ENCODE measurements at places on chromosomes 13 and 19.

DNA sequence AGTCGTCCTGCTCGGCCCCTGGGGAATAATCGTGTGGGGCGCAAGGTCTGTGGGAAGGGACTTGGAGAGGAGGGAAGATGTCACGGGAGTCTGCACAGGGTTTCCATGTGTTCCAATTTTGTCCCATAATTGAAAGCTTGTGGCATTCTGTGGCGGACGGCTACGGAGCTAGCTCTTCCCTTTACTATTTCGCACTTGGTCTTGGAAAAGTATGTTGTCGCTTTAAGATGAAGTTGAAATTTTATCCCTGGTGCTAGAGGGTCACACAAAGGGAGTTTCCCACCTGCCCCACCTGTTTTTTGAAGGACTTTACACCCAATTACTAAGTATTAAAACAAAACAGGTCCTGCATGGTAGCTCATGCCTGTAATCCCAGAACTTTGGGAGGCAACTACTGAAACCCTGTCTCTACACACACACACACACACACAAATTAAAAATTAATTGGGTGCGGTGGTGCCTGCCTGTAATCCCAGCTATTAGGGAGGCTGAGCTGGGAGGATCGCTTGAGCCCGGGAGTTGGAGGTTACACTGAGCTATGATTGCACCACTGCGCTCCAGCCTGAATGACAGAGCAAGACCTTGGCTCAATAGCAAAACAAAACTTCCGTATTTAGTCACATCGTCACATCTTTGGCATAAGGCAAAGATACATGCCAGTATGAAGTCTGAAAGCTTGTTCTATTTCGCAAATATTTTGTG lies 967 bp upstream of the TPT1 start:
- peak; percentile 64 for DNase-seq

DNA sequence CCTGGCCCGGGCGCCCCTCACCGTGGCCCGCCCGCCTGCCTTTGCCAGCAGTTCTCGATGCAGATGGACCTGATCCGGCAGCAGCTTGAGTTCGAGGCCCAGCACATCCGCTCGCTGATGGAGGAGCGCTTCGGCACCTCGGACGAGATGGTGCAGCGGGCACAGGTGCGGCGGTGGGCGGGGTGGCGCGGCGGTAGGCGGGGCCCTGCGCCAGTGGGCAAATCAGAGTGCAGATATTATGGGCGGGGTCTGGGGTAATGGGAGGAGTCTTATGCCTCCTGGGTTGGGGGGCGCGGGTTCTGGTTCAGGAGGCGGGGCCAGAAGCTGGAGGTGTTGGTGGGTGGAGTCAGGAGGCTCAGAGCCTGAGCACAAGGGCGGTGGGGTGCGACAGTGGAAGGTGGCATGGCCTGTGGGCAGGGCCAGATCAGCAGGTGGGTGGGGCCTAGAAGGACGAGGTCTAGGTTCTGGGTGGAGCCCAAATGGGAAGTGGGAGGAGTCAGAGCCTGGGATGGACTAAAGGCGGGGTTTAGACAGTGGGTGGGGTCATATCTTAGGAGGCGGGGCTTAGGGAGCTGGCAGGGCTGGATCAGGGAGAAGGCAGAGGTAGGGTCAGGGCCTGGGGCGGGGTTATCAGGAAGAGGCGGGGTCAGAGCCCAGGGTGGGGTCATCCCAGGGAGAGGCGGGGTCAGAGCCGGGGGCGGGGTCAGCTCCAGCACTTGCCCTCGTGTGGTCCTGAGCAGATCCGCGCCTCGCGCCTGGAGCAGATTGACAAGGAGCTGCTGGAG lies 5.6 kb downstream of the APC2 start:
- DNase-seq = peak; percentile 51

GRCh38 chr19:29971648-29972047 lies 29.6 kb downstream of the URI1 start:
- DNase-seq = no peak

- DNase-seq = peak; percentile 14
These were observed 5.4 kb upstream of the JSRP1 start for GRCh38 chr19:2261438-2262172.

DNA sequence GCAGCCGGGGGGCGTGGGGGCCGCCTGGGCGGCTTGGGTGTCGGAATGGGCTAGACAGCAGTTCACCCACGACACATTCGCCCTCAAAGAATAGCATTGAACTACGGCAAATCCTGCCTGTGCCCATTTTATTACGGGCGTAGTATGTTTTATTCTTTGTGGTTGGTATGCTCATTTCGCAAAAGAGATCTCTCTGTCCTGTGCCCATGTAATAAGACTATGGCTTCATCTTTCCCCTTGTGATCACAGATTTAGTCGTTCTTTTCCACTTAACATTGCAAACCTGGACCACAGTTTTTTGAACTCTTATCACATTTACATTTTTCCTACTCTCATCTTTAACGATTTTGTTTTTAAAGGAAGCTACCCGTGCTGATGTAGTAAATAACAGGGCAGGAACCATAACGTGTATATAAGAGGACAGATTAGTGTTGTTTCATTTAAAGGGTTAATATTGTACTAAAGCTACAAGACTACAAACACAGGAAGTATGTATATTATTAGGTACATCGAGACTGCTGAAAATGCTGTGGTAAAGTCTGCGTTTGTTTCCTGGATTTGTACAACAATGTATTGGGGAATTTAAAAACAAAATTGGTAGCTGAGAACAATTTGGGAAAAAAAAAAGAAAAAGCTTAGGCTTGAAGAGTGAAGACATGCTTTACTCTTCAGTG lies 3.2 kb upstream of the MYCBP2 start:
- DNase-seq = no peak

DNA sequence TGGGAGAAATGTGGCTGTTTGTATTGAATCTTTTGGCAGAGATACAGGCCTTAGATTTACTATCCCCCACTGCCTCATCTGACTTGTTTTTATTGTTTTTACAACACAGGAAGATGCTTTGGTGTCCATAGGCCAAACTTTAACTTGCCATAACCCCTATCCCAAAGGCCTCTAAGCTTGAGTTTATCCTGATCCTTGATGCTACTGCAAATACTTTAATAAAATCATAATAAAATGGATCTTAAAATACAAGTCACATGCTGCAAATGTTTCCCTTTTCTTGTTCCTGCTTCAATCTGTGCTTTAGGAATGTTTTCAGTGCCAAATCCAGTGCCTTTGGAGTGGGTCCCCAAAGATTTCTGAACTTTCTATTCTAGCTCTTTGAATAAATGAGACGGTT lies 770.6 kb downstream of the DACH1 start:
- no peak for DNase-seq

DNA sequence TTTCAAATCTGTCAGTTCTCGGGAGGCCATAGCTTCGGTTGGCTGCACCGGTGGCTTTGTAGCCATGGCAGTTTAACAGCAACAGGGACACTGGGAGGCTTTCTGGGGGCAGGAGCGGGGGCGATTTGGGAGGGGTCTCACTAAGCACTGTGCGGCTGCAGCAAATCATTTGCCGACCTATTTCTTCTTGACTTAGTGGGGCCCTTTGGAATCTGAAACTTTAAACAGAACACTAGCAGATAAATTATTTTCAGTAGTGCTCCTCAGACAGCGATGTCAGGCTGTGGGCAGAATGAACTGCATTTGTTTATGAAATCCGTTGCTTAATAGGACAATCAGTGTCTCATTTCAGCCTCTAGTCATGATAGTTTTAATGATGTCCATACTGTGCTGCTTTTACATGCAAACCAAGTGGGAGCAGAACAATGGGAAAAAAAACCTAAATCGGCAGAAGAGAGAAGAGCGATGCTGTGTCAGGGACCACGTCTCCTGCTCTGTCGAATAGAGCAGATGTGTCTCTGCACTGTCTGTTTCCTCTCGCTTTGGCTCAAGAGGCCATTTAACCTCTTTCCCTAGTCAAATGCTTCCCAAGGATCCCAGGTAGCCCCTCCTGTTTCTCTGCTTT lies 211.9 kb downstream of the OLFM4 start:
- no peak for DNase-seq

- DNase-seq = no peak
These were observed 628.8 kb downstream of the SLITRK6 start for GRCh38 chr13:85170372-85170771.

DNA sequence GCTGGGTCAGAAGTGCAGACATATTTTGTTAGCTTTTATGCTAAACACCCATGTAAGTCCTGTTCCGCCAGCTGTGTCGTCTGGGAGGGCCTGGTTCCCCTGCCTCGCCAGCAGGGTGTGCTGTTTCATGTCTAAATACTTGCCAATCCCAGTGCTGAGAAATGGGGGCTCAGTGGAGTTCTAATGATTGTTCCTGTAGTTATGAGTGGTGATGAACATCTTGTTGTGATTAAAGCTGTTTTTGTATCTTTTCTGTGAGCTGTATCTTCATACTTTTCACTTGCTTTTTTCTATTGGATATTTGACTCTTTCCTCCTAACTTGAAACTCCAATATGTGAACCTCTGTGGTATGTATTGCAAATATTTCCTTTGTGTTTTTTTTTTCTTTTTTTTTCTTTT lies 32.7 kb downstream of the KDM4B start:
- DNase-seq = peak; percentile 32

- no peak for DNase-seq
These were observed 59.1 kb upstream of the TNFRSF19 start for GRCh38 chr13:23510979-23511735.

DNA sequence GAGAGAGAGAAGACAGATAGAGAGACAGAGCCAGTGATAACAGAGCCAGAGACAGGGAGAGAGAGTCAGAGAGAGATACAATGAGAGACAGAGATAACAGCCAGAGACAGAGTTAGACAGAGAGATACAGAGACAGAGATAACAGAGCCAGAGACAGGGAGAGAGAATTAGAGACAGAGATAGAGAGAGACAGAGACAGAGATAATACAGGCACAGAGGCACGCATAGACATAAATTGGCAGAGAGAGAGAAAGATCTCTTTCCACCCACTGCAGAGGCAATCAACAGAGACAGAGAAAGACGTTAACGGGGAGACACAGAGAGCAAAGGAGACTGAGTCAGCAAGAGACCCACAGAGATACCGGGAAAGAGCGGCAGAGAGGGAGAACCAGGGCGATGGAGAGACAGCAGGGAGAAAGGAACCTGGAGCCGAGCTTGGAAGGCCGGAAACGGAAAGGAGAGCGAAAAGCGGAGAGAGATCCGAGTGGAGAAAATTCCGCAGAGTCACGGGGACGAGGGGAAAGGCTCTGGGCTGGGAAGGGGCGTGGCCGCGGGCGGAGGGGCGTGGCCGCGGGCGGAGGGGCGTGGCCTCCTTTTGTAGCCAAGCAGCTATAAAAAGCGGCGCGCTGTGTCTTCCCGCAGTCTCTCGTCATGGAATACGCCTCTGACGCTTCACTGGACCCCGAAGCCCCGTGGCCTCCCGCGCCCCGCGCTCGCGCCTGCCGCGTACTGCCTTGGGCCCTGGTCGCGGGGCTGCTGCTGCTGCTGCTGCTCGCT lies at the start of gene TNFSF9:
TSS of gene TNFSF9 (plus strand) at position 641 of the 777 bp plus-strand sequence. CDS start at position 652, 11 bp downstream.
- DNase-seq = peak; percentile 72

DNA sequence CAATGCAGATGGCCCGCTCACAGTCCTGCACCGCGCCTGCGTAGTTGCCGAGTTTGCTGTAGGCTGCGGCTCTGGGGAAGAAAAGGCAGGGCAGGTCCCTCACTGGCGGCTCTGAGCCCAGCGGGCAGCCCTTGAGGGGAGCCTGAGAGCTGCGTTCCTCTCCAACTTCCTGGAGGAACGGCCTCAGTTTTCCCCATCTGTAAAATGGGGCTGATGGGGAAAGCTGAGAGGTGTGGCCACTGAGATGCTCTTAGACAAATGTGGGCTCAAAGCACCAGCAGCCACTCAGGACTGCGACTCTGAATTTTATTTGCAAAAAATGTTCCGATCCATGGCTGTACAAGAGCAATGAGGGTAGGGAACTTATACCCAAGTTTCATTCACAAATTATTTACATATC lies 19.4 kb downstream of the SGTA start:
- DNase-seq = no peak

DNA sequence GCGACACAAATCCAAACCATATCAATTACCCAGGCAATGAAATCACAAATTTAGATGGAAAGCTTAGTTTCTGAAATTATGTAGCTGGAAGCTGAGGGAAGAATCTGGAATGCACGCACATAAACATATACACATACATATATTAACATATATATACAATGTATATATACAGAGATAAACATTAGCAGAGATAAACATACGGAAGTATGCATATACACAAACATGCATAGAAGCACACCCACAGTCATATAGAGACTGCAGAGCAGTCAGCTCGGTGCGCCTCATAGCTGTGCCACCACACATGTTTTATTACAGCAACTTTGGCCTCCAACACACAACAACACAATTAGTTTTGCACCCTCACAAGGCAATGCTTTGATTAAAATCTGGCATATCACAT lies 288.1 kb downstream of the TEX29 start:
- no peak for DNase-seq

DNA sequence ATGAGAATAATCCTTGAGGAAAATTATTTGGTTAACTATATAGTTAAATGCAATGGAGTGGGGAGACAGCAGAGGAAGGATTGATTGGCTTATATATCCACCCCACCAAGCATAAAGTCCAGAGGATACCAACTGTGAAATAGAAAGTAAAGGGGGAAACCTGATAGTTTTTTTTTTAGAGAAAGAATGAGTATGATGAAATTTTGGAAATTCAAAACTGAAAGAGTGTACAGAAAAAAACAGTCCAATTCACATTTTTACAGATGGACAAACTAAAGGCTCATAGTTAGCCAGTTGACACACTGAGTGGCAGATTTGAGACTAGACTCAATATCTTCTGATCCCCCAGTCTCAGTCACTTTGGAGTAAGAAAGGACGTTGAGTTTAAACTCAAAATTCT lies 51.1 kb downstream of the FNDC3A start:
- DNase-seq = no peak

- no peak for DNase-seq
These were observed 5.7 kb downstream of the AP1M1 start for GRCh38 chr19:16203256-16204004.

DNA sequence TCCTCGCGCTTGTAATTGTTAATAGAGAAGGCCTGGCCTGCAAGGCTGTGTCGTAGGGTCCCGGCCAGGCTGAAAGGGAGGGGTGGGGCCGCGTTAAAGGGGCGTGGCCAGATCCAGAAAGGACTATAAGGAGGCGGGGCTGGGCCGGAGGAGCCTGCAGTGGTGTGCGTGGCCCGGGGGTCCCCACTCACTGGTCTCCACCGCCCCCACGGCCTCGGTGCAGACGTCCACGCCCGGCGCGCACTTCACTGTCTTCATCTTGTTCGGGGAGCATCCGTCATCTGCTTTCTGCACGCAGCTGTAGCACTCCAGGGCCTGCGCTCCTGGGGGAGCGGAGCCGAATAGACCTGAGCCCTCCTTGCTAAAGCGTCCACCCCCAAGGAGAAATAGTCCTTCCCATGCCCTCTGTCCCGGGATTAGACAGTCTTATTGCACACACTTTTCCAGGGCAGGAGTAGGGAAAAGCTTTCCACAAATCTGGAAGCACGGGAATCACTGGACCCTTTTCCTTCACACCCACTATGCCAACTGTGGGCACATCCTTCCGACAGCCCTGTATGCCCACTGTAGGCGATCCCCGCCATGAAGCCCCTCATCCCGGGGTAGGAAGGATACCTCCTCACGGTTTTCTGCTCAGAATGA lies 1.2 kb downstream of the LYPD3 start:
- DNase-seq = no peak

DNA sequence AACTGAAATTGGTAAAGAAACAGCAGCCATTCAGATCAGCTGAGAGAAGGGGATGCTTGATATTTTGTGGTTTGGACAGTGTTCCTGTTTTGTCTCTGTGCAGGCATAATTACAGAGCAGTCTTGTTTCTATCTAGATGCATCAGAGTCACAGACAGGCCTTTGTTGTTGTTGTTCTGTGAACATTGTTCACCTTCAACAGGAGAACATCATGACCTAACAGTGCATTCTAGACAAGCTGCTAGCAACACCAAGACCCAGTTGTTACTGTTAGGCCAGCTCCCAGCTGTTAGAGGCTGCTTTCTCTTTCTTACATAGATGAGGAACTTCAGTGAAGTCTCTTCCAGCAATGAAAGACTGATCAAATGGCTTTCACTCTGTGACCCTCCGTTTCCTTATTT lies 8.5 kb upstream of the LSR start:
- no peak for DNase-seq
